ENCODE measurements at places on chromosomes 7 and 10.

DNA sequence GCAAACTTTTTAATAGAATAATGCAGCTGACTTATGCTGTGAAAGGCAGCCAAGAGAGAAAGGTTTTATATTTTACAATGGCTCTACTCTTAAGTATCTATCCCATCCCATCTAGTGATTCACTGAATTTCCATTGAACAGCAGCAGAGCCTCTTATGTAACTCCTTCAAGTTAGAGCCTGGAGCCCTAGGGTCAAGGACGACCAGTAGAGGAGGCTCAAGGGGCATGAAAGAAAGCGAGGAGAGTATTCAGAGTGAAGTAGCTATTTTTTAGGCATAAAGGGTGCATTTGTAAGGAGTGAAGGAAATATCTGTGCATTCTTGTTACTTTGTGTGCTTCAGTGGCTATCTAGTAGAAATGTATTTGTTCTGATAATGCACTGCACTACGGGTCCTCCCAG, 180.2 kb upstream of the TPK1 start:
- DNase-seq, result peak; percentile 46

DNA sequence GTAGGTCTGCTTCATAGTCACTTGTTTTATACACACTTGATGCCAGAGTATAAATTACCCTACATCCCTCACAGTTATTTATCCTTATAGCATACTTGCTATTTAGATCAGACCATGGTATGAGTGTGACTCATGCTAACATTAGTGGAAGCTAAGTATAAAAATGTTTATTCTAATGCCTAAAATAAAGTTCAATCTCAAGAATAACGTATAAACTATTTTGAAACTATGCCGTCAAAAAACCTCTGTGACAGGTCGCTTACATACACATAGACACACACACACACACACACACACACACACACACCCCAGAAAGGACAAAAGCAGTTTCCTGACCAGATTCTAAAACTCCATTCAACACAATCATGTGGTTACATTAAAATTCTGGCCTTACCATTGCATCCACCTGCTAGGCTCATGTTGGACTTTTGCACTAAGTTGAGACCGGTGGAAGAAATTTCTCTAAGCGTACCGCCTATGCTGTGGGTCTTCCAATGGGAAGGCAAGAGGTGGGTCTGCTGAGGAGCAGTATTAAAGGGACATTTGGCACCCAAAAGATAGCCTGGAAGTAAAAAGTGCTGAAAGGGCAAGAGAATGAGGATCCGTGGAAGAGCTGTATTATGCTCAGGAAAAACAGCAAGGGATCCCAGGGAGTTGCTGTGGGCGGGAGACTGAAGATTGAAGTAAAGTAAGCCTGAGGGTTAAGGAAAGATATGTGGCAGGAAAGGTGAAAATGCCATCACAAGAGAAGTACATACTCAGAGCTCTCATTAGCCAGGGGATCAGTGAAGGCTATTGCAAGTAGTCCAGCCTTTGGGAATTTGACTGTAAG, 5.0 kb downstream of the FOXP2 start:
- DNase-seq, result peak; percentile 77

- no peak for DNase-seq
Observed at GRCh38 chr7:65001291-65001814, 5.1 kb downstream of the ERV3-1 start.

DNA sequence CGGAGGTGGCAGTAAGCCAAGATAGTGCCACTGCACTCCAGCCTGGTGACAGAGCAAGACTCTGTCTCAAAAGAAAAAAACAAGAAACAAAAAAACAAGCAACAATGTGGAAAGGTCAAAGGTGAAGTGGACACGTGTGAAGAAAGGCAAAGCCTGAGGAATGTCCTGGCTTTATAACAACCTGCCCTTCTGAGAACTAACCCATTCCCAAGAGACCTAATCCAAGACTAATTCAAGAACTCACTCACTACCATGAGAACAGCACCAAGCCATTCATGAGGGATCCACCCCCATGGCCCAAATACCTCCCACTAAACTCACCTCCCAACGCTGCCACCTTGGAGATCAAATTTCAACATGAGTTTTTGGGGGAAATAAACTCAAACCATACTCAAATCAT, 47.5 kb upstream of the KIF5B start:
- no peak for DNase-seq

DNA sequence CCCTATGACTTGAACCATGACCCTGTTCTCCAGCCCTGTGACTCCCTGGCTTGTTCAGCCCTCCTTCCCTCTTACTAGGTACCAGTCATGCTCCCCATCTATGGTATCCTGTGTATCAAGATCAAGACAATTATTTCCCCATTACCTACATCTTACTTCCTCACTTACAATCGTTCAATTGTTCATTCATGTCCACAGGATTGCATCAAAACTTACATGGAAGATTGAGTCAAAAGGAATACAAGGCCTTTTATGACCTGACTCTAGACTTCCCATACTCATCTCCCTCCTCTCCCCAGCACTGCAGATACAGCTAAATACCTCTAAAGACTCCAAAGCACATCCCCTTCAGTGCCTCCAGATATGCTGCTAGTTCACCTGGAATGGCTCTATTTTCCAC, 109.2 kb downstream of the CTTNBP2 start:
- no peak for DNase-seq

- DNase-seq, result peak; percentile 98
Observed at GRCh38 chr7:97027427-97028234, 3.0 kb upstream of the DLX5 start.

- DNase-seq, result peak; percentile 60
Observed at GRCh38 chr7:99128076-99128950, 15.6 kb downstream of the SMURF1 start.

DNA sequence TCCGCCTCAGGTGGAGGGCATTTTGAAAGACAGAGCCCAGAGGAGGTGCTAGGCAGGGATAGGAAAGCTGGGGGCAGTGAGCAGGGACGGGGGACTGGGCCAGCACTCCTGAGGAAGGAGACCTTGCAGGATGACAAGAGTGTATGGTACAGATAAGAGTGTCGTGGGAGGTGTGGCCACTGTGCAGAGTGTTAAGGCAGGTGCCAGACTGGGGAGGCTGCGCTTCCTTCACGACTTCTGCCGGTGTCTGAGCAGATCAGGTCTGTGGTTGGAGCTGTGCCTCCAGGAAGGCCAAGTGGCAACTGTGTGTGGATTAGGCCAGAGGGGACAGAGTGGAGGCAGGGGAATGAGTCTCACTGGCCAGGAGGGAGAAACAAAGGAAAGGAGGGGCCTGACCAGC, 161.7 kb downstream of the HIBADH start:
- DNase-seq, result no peak

DNA sequence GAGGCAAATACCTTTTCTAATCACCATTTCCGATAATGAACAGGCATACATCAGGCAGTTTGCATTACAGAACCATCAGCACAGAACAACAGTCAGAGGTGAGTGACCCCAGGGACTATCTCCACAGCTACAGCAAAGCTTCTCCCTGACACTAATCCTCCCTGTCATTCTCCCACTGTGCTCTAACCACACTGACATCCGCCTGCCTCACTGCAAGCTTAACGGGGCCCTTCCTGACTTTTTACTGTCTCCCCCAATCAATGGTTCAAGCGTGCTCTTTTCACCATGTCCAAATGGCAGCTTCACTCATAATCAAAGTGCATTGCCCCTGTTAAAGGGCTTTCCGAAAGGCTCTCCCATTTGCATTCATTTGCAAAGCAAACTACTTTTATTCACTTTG, 196.3 kb downstream of the DNAJC1 start:
- peak; percentile 32 for DNase-seq

DNA sequence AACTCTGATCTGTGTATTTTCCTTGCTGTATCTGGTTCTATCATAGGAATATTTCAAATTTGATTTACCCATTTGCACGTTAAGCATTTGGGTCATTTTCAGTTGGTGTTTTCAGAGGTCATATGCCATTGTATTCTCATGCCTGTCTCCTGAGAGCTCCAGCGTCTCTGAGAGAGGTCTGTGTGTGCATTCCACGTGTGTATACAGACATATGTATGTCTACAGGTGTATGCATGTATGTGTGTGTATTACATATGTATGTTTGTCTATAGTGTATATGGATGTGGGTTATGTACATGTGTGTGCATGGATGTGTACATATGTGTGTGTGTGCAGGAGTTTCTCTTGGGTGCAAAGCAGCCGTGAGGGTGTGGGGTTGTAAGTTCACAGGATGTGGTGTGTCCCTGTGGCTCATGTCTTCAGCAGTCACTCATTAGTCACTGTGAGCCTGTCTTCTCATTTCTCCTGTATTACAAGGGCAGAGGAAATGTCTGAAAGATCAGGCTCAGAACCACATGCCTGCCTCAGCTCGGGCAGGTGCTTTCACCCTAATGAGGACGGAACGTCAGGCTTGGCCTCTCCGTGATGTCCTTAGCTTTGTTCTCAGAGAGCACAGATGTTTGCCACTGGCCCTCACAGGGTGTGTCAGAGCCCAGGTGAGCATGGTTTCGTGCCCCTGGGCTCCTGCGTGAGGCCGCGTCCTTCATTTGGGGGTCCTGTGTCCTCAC, 101.6 kb downstream of the NKX6-2 start:
- no peak for DNase-seq

GRCh38 chr10:13329565-13329964, 18.5 kb downstream of the SEPHS1 start:
- no peak for DNase-seq

GRCh38 chr10:16297069-16297468, 139.7 kb upstream of the PTER start:
- no peak for DNase-seq

DNA sequence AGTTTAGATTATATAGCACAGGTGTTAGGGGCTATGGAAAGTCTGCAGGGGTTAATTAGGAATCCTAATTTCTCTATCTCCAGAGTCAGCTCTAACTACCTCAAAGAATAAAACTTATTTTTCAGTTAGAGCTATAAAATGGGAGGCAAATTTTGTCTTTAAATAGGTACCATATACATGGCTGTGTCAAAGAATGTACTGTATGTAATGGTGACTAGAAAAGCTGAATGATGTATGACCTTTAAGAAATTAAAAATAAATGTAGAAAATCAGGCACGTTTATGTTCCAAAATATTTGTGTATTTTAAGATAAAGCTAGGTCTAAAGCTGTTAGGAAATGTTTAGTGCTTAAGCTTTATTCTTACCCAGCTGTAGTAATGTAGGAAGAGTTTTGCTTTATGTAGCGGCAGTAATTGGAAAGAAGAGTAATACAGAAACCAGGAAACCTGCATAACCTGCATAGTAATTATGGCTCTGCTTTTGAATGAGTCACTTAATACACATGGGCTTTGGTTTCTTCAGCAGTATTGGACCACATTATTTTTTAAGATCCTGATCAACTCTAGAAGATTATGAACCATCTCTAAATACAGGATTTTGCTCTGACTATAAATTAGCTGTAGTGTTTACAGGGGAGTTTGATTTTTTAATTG, 85.0 kb downstream of the KMT2E start:
- DNase-seq, result peak; percentile 51

- DNase-seq, result no peak
Observed at GRCh38 chr10:44281089-44281613, 103.7 kb downstream of the CXCL12 start.

- peak; percentile 74 for DNase-seq
Observed at GRCh38 chr10:59181668-59182067, 5.2 kb downstream of the PHYHIPL start.

DNA sequence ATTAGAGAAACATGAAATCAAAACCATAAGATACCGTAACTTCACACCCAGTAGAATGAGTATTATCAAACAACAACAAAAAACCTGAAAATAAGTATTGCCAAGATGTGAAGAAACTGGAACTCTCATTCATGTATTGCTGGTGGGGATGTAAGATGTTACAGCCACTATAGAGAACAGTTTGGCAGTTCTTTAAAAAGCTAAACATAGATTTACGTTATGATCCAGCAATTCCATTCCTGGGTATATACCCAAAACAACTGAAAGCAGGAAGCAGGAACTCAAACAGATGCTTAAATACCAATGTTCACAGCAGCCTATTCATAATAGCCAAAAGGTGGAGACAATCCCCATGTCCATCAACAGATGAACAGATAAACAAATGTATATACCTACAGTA, 72.5 kb downstream of the NT5C2 start:
- DNase-seq, result no peak

DNA sequence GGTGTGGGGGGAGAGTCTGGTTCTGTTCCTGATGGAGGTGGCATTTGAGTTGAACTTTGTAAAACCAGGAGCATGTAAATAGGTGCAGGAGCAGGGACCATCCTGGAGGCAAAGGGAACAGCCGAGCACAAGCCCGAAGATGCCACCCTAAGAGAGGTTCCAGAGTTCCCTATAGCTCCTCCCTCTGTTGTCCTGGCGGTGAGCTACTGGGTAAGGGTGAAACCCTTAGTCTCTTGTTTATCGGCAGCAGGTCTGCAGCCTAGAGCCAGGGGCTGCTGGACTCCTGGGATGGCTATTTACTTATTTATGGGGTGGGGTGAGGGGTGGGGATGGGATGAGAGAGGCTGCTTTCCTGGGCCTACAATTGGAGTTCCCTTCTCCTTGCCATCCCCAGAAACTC, 6.5 kb upstream of the LBX1 start:
- no peak for DNase-seq

DNA sequence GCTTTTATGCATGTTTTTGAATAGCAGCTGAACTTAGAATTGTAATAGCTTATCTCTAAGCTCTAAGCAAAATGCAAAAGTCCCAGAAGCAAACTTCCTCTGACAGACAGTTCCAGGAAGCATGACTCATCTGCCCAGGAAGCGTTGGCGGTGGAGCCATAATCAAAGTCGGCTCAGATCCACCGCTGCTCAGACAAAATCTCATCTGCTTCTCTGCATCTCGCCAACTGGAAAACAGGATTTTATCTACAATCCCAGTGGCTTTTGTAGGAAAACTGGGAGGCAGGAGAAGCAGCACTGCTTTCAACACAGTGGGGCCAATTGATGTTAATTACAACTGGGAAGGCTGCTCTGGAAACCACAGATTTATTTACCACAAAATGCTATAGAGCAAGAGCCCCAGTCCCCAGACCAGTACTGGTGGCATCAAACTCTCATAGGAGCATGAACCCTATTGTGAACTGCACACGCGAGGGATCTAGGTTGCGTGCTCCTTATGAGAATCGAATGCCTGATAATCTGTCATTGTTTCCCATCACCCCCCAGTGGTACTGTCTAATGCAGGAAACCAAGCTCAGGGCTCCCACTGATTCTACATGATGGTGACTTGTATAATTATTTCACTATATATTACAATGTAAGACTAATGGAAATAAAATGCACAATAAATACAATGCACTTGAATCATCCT, 99.9 kb downstream of the CUBN start:
- no peak for DNase-seq

GRCh38 chr10:44913350-44914081, 2.4 kb downstream of the TMEM72 start:
- peak; percentile 9 for DNase-seq

Measured in NCI-H69 (cell line).